ENCODE measurements at places on chromosomes 6 and 20.

- DNase-seq: no peak
Observed at GRCh38 chr6:112851146-112851545, 504.0 kb downstream of the RFPL4B start.

GRCh38 chr20:62428002-62428372 lies 648 bp upstream of the RBBP8NL start:
- DNase-seq: no peak

DNA sequence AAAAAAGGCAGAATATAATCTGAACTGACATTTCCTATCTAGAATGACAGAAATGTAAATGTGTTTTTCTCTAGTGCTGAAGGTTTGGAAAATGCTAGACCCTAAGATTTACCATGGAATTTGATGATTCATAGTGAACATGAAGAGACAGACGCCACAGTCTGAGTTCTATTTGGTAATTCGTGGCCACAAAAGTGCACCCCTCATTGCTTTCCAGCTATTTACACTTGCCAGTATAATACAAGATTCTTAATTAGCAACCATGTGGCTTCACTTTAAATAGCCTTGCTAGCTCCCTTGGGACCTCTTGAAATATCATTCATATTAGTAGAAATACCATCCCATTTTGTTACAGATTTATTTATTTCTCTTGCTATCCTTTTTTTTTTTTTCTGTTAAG lies 636.8 kb downstream of the PRKN start:
- DNase-seq: no peak

DNA sequence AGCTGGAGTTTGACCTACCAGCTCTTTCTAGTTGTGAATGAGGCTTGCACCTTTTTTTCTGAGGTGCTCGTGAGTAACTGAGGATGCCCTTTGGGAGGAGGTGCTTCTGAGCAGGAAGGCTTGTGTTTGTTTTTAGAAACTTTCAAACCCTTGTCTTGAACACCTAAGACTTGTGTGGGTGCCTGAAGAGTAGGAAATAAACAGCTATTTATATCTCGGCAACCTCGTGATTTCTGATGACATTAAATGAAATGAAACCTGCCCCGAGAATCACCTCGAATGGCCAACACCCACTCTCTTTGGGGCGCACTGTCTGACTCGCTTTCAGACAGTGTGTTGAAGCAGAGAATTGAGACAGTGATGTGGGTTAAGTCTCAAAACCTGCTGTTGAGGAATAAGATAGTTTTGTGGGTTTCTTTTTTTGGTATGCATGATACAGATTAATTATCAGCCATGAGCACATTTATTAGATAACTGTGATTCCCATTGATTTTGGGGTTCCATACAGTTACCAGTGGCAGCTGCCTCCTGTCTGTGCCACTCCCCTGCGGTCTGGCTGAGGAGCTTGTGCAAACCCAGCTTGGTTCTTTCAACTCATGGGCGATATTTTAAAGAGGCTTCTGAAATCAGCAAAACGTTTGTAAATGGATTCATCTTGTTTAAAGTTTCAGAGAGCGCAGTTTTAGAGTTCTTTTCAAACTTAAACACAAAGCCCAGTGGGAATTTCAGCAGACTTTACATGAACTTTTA lies 8.4 kb downstream of the IRF4 start:
- DNase-seq: no peak

- no peak for DNase-seq
Observed at GRCh38 chr20:16419138-16419715, 154.0 kb downstream of the KIF16B start.

DNA sequence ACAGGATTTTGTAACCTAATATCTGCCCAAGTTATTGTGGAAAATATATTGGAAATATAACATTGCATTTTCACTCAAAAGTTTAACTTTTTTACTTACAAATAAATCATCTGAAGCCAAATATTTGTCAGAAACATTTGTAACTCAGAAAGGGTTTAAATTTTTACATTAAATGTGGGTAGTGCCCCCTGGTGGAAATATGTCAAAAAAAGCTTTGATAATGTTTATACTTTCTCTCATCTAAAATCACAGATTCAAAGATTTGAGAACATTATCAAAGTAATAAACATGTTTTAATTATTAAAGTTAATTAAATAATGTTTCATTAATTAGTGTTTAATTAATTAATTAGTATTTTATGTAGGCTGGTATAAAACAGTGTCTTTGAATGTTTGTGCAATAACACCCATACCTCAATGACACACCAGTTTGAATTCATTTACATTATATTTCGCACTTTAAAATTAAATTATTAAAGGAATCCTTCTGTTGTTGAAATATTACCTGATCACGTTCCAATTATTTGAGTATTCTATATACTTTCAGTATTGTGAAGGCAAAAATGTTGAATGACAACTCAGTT lies 320.1 kb upstream of the FKBP1C start:
- DNase-seq: peak; percentile 4
